ENCODE measurements at places on chromosomes 1 and 21.

- DNase-seq, result no peak
Observed at GRCh38 chr1:184387069-184387475, 243 bp downstream of the C1orf21 start.

DNA sequence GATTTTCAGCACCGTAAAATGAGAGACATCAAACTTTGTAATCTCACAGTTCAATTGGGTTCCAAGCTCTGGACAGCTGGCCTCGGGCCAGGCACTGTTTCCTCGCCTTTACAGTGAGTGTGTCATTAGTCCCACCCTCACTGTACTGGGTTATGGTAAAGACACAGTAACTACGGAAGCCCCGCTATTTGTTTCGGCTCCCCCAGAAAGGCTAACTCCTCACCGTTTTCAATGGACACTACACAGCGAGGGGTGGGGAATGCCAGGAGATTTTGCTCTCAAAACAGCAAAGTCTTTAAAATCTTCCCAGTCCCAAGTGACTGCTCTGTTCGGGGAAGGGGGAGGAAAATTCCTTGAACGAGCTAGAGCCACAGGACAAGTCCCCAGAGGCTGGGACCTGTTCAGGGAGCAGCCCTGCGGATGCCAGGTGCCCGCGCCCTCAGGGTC, 757 bp upstream of the SPSB1 start:
- DNase-seq, result peak; percentile 68

DNA sequence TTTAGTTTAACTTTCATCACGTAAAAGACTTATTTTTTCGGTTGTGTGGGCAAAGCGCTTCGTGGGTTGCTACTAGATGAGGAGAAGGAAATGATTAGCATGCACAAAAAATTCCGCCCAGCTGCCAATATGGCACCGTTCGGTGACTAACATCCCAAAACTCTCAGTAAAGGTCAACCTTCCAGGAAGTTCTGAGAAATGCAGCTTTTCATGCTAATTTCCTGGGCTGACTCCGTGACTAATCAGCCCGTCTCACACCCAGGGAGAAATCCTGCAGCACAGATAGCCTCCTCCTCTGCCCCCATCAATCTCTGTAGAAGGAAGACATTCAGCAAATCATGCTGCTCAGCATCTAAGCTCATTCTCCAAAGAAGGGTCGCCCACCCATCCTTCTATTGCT, 34.1 kb downstream of the TMCO4 start:
- peak; percentile 89 for DNase-seq

DNA sequence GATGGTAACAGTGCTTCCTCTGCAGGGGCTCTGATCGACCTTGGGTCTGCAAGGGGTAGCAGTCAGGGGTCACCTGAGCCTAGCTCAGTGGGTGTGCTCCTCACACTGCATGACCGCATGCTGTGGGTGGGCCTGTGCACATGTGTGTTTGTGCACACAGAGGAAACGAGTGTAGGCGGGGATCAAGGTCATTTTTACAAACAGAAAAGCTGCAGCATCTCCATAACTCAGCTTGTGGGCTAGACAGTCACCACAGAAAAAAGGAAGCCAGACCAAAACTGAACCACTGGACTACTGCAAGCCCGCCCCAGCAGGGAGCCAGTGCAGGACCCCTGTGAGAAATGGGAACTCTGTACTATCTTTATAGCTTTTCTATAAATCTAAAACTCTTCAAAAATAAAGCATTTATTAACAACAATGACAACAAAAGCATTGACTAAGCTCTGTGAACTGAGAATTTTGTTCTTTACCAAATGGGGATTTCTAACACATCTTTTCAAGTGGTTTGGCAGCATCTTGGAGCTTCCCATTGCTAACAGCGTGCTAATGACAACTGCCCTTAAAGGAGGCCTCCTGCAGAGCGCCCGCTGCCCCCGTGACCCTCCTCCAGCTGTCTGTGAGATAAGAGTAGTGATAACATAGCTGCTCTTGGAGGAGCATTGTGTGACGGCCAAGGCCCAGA, 19.9 kb upstream of the NEK2 start:
- DNase-seq, result no peak
